ENCODE measurements at places on chromosomes 5 and 9.

- DNase-seq: peak; percentile 75
Measured at GRCh38 chr5:157148734-157149615, 6.3 kb upstream of the MED7 start.

GRCh38 chr9:68905129-68905528 lies 108.8 kb downstream of the PRKACG start:
- no peak for DNase-seq

- no peak for DNase-seq
Measured at GRCh38 chr9:117116084-117116483, 298.8 kb downstream of the ASTN2 start.

DNA sequence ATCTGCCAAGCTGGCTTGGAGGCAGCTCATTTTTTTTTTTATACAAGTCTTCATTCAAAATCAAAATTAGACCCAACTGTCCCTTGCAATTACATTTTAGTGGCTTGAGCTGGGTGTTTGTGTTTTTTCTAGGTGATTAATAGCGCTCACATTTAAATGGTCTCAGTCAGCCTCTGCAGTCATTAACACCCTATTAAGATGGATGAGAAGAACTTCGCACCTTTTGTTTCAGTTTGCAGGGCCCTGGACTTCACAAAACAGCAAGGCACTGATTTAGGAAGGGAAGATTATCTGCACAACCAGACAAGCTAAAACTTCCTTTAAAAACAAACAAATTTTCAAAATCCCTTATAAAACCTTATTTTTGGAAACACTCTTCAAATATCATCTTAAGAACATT lies 374.8 kb downstream of the EFNA5 start:
- no peak for DNase-seq

GRCh38 chr5:150671509-150672236 lies 10.6 kb downstream of the MYOZ3 start:
- DNase-seq: peak; percentile 37

DNA sequence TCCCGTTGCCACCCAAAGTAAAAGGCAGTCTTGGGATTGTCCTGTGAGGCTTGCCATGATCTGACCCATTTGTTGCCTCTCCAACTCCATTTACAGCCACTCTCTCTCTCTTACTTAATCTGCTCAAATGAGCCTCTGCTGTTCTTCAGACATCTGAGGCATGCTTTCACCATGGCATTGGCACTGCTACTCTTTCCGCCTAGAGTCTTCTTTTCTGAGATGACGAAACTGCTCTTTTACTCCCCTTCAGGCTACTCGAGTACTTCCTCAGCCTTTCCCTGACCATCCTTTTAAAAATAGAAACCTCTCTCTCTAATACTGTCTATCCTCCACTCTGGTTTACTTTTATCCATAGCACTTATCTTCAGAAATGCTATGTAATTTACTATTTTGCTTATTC lies 9.0 kb downstream of the FOCAD start:
- DNase-seq: no peak

DNA sequence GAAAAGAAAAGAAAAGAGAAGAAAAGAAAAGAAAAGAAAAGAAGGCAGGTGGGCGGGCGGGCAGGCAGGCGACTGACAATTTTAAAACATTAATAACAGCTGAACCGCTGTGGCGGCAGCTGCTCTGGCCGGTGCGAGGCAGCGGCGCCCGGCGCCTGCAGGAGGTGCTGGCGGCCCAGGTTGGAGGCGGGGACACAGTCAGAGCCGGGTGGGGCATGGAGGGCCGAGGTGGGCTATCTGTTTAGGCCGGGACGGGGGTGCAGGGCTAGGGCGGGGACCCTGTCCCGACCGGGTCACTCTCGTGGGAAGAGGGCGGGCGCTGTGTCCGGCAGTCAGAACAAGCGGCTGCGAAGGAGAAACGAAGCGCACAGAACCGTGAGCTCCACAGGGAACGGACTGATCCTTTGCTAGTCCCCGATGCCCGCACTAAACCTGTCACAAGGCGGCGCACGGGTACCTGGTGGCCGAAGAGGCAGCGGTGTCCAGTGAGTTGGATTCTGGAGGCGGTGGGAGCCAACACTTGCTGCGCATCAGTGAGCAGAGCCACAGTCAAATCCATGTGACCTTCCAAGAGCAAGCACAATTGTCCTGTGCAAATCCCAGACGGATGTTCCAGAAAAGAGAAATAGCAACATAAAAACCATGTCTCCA lies 13.6 kb upstream of the ALDOB start:
- peak; percentile 72 for DNase-seq

DNA sequence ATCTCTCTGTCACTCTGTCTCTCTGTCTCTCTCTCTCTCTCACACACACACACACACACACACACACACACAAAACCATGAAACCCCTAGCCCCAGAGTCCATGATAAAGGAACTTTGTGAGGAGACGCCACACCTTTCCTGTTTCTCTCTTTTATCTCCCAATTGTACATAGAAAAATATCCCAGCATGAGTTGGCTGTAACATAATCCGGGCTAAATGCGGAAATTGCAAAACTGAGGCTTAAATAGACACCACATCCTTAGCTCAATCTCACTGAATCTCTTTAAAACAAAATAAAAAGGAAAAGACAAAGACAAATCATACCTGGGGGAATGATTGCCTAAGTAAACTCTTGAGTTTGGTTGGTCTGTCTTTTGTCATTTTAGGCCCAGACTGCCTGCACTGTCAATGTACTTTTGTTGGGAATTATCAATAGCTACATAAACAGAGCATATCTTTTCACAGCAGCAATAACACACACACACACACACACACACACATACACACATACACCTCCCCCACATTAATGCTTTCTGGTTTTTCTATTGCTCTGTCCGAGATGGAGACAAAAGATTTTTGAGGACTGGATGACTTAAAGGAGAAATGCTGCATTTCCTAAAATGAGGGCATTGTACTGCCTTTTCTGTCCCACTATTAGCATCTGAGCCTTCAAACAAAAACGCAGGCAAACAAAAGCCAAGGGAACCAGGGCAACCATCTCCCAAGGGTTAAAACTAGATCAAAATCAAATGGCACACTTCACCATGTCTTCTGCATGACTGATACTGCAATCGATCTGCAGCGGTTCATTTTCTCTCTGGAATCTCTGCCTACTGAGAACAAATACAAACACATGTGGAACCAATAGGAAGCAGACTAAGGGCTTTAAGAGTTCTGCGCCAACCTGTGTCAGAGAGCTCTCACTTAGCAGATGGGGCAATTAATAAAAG lies 321.5 kb downstream of the NFIB start:
- DNase-seq: no peak

DNA sequence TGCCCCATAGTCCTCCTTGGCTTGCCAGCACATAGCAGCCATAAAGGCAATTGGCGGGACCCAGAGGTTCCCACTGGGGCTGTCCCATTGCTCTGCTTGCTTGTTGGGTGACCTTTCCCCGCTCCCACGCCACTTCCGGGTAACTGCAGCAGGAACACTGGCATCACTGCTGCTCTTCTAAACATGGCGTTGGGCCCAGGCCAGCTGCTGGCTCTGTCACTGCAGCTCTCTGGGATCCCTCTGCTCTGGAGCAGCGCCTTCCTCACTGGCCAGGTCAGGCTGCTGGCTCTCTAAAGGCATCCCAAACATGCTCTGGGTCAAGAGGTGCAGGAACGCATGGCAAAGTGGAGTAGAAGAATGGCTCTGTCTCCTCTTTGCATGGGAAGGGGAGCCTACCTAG lies 92.9 kb downstream of the DRD1 start:
- DNase-seq: no peak

GRCh38 chr5:59034498-59035186 lies 451.8 kb downstream of the RAB3C start:
- DNase-seq: no peak

- no peak for DNase-seq
Measured at GRCh38 chr5:157485811-157486210, 25.8 kb downstream of the NIPAL4 start.

- no peak for DNase-seq
Measured at GRCh38 chr9:116924462-116925110, 237.5 kb downstream of the TRIM32 start.

DNA sequence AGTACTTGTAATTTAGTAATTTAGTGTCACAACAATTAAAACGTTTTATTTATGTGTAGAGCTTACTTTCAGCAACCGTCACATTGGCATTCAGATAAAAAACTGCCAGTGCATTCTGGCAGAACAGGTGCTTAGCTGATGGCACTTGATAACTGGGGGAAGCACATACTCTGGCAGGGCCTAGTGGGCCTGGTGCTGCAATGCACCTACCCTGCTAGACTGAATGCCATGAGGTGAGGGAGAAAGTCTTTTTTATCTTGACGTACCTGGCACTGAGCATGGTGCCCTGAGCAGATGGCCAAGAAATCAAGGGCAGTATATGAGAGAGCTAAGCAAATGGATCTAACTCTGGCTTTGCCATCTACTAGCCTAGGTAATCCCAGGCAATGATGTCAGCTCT lies 280.6 kb upstream of the EFNA5 start:
- no peak for DNase-seq

DNA sequence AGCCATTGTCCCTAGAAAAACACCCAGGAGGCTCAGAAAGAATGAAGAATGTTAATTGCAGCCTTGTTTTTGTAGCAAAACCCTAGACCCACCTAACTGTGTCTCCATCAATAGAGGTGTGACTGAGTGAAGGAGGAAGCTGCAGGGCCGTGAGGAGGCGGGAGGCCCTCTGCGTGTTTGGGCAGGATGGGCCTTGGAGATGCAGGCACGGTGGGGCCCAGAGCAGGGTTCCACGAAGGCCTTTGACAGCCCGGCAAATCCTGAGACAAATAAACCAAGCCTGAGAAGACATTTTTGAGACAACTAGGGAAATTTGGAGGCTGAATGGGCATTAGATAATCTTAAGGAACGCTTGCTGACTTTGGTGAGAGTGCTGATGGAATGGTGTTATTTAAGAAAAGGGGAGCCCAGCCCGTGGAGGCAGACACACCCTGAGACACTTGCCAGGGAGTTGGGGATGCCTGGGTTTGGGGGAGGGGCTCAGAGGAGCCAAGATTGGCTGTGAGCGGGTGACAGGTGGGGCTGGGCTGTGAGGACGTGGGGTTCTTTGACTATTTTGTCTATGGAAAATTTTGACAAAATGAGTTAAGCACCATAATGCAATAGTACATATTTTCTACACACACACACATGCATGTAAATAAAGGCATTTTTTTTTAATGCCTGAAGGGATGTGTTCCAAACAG lies 48.8 kb downstream of the BARX1 start:
- DNase-seq: no peak
